ENCODE measurements at places on chromosomes 13 and 19. TPM values are rescaled to one million over a fixed set of nuclear protein-coding genes. Genes with fewer than 3 reads are reported as not detected.

Gene ZNF230
- 3.8 TPM for total RNA-seq

Gene SHISA2
- total RNA-seq, result 96.6 TPM

DNA sequence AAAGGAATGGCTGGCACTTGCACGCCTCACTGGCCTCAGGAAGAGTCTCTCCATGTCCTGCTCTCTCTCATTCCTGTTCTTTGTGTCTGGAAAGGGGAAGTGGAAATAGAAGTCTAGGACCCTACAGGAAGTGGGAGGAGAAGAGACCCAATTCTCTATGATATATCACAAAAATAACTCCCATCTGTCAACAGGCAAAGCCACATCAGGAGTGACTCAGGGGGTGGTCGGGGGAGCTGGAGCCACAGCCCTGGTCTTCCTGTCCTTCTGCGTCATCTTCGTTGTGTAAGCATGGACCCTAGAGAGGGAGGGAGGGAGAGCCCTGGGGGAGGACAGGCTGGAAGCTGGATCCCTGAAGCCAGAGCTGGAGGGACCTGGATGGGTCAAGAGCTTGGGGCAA lies 3.0 kb downstream of the SIGLEC9 start:
- no peak overlapping the region for H3K4me3 ChIP-seq
- peak; percentile 65 for DNase-seq
- peaks cover 21% of the 10 kb centered on the region for H3K4me1 ChIP-seq
- no peaks in the 10 kb centered on the region for H3K36me3 ChIP-seq
- peak overlapping the region; percentile 49 for H3K27ac ChIP-seq

DNA sequence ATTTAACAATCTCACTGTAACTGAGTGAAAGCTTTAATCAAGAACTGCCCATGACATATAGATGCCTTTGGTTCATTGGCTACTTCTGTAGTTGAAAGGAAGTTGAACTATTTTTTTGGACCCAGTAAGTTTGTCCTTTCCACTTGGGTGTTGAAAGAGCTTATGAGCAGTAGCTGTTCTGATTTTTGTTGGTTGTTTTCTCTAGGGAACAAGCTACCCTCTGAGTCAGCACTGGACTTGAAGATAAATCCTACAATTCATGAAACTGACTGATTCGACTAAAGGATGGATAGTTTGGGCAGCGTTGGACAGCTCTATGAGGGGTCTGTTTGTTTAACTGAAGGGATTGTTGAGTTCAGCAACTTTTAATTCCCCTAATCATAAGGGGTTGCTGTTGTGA lies 101.0 kb downstream of the PAN3 start:
- no peak overlapping the region for H3K4me3 ChIP-seq
- no peaks in the 10 kb centered on the region for H3K27me3 ChIP-seq
- no peak overlapping the region for H3K27ac ChIP-seq
- no peak for DNase-seq
- H3K4me1 ChIP-seq, result no peaks in the 10 kb centered on the region

DNA sequence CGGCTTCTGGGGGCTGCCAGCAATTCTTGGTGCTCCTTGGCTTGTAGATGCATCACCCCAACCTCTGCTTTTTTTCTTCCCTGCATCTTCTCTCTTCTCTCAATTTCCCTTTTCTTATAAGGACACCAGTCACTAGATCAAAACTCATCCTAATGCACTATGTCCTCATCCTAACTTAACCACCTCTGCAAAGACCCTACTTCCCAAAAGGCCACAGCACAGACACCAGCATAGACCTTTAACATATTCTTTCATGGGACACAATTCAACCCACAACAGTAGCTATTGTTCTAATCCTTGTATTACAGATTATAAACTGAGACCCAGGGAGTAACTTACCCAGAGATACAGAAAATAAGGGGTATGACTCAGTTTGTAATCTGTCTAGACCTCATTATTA lies 47.0 kb downstream of the RUBCNL start:
- H3K36me3 ChIP-seq, result no peaks in the 10 kb centered on the region
- H3K4me1 ChIP-seq, result peaks cover under 1% of the 10 kb centered on the region
- H3K27ac ChIP-seq, result no peak overlapping the region
- DNase-seq, result no peak
